Kidney (tissue), 22 donors: ENCODE measurements at places on chromosomes 3 and 15. TPM values are rescaled to one million over a fixed set of nuclear protein-coding genes. Genes with fewer than 3 reads are reported as not detected.
A peak's percentile ranks its signal among the peaks of the same experiment; 100 is the strongest.

The C3orf85 gene
- polyA plus RNA-seq, result 40.4 TPM

The TRH gene
- polyA plus RNA-seq, result not detected

The TEX55 gene
- polyA plus RNA-seq, result not detected

DNA sequence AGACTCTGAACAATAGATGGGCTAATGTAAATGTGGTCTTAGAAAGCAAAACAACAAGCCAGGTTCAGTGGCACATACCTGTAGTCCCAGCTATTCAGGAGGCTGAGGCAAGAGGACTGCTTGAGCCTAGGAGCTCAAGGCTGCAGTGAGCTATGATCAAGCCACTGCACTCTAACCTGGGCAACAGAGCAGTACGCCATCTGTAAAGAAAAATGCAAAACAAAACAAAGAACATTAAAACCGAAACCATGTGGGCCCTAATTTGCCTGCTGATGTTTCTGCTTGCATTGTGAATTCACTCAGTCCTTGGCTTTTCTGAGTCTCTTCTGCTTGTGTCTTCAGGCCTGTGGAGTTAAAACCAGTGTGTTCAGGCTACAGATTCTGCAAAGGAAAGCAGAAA lies 56.7 kb downstream of the CCNL1 start:
- no peak for DNase-seq

The CLDN16 gene
- polyA plus RNA-seq, result 28.4 TPM

The KCNH8 gene
- polyA plus RNA-seq, result not detected

The GP9 gene
- polyA plus RNA-seq, result 0.49 TPM

DNA sequence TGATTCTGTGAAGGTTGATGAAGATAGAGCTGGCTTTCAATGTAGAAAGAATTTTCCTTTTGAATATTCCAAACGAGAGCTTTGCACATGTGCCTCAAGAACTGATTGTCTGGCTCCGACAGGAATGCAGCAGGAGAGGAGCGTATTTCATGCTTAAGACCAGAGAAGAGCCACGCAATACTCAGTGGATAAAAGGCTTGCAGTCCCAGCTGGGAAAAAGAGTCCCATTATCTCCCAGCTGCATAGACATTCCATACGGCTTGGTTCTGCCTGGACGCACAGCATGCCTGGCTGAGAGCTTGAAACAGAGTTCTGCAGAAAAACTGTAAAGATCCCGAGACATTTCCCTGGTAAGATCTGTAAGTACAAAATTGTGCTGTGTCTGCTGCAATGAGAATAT lies at the start of gene CNTN6:
Gene CNTN6, plus strand, starts transcription at position 254 of the 400 bp plus-strand sequence. CDS start 54,985 bp downstream, outside the sequence.
- no peak for DNase-seq

- DNase-seq, result no peak
Observed at GRCh38 chr3:171129827-171130226, 103.3 kb upstream of the SLC2A2 start.

GRCh38 chr3:173913397-173913796 lies 515.9 kb downstream of the NLGN1 start:
- no peak for DNase-seq

DNA sequence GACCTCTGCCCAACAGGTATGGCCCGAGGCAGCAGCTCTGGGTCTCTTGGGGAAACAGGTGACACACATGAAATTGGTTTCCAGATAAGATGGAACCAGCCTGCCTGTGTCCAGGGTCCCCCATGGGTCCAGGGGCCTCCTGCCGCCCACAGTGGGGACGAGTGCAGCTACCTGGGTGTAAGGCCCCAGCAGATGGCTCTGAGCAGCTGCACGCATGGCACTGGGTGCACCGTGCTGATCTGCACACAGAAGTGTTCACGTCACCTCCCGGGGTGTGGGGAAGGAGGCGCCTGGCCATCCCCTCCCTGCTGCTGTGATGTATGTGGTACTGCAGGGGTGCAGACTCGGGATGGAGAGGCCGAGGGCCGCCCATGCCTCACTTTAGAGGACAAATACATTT lies 63.6 kb downstream of the NIPA2 start:
- DNase-seq, result no peak

DNA sequence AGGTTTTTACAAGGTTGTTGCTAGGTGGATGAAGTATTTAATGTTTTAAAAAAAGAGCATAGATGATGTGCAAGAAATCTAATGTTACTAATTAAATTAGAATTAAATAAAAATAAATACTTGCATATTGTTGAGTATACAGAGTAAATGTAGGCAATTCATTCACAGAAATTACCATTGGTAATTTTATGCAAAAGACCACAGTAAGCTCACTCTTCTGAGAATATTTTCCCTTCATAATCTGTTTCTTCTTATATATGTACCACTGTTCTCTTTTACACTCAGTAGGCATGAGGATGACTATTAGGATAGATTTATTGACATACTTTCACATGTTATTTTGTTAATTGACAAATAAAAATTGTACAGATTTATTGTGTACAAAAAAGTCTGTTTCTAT lies 681.2 kb upstream of the NECTIN3 start:
- DNase-seq, result no peak

DNA sequence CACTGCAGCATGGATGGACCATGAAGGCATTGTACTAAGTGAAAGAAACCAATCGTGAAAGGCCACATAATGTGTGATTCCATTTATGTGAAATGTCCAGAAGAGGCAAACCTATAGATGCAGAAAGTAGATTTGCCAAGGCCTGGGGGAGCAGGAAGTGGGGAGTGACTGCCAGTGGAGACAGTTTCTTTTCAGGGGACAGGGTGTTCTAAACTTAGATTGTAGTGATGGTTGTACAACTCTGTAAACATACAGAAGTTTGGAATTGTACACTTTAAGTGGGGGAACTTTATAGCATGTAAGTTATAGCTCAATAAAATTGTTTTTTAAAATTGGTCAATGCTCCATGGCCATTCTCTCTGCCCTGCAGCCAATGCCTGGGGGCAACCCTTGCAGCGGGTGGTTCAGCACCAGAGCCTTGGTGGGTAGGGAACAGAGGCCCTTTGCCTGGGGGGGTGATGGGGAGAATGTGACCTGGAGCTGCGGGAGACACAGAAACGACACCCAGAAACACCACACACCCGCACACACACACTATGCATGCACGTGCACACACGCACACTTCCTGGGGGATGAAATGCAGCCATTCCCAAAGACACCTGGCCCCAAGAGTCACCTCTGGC lies 43.1 kb downstream of the DNAJB8 start:
- DNase-seq, result peak; percentile 61

The VILL gene
- polyA plus RNA-seq, result 7.4 TPM

GRCh38 chr3:65521032-65521431 lies 517.7 kb downstream of the MAGI1 start:
- DNase-seq, result no peak

- DNase-seq, result peak; percentile 5
Observed at GRCh38 chr3:44468572-44469520, 8.6 kb downstream of the ZNF445 start.

GRCh38 chr15:88255484-88256278 lies 858 bp downstream of the NTRK3 start:
- DNase-seq, result peak; percentile 83

DNA sequence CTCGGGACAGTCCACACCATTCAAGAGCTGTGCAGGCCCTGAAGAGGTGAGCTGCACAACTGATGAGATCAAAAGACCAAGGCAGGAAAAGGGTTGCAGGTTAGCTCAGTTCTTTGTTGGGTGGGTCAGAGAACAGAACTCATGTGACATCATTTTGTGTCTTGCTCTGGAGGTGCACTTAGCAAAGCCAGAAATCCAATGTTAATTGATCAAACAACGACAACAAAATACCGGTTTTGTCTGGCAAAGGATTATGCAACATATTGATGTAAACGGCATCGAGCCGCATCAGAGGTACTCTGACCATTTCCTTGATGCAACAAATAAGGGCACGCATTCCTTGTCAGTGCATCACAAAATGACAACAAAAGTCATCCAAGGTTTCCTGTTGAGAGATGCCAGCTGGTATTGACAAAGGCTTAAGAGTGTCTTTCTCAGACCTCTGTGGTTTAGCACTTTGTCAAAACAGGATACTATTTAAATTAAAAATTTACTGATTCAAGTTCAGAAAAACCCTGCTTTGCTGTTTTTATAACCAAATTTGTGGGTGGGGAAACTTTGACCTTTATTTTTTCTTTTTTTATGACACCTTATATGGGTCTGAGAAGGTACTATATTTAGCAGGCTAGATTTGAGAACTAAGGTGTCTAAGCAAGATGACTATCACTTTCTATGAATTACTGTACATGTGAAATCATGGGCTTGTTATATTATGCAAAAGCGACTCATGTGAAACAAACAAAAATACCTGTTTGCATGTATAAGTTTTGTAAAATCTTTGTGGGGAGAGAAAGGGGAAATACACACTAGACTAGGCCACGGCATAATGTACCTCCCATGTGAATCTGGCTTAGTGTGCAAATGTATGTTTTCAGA lies 496.1 kb downstream of the FOXP1 start:
- DNase-seq, result no peak

GRCh38 chr15:96551196-96551595 lies 220.7 kb downstream of the NR2F2 start:
- DNase-seq, result no peak

- DNase-seq, result no peak
Observed at GRCh38 chr3:153339065-153339464, 177.0 kb downstream of the RAP2B start.

- DNase-seq, result no peak
Observed at GRCh38 chr3:184785890-184786279, 26.1 kb upstream of the VPS8 start.

The LYSMD2 gene
- polyA plus RNA-seq, result 21.5 TPM

DNA sequence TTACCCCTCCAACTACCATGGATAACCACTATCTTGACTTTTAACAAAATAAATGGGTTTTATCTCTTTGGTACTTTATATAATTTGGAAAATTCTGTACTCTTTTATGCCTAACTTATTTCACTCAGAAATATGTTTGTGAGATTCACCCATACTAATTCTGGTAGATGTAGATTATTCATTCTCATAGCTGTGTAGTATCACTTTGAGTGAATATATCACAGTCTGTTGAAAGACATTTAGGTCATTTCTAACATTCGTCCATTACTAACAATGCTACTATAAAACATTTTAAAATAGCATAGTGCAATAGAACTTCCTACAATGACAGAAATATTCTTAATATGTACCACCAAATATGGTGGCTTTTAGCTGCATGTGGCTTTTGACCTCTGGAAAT lies 542.4 kb downstream of the RBMS3 start:
- DNase-seq, result no peak

DNA sequence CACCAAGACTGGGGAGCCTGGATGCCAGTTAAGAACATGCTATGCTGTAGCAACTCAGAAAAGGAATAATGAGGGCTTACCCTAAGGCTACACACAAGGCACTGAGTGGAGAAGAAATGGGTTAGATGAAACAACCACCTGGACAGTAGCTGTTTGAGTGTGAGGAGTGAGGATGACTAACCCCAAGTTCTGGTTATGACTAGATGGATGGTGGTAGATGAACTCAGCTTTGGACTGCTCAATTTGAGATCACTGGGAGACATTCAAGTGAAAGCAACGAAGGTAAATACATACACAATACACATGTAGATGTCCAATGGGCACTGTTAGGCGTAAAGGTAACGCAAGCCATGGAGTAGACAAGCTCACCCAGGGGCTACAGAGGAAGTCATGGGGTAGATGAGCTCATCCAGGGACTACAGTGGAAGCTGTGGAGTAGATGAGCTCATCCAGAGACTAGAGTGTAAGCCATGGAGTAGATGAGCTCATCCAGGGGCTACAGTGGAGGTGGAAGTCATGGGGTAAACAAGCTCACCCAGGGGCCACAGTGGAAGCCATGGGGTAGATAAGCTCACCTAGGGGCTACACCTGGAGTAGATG lies 98.3 kb downstream of the ANO10 start:
- no peak for DNase-seq

DNA sequence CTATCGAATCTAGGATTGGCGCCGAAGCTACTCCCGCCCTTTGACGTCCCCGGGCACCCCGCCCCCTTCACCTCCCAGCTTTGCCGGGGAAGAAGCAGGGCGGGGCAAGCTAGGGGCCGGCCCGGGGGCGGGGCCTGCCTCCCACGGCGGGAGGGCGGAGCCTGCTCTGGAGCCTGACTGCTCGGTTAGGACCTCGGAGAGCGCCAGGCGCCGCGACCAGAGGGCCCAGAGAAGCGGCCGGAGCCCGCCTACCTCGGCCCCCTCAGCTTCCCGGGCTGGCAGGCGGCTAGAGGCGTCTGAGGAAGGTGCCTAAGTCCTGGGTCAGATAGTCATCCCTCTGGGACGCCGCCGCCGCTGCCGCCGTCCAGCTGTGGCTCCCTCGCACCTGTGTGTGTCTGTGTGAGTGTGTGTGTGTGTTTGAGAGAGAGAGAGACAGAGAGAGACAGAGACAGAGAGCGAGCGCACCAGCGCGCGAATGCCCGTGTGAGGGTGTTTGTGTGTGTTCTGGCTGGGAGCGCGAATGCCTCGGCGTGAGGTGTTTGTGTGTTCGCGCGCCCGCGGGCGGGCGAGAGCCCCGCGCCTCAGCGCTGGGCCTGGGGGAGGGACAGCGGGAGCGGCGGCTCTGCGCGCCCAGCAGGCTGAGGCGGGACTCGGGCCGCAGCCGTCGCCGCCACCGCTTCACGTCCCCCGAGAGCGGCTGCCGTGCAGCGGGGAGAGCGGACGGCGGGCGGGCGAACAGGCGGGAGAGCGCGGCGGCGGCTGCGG lies at the start of gene STXBP5L:
Gene STXBP5L, plus strand, starts transcription at position 176 of the 765 bp plus-strand sequence. CDS start 1,374 bp downstream, outside the sequence.
- peak; percentile 95 for DNase-seq

The CHRD gene
- polyA plus RNA-seq, result 18.6 TPM

- DNase-seq, result no peak
Observed at GRCh38 chr3:29759411-29760225, 478.7 kb downstream of the RBMS3 start.

The SLC35G2 gene
- polyA plus RNA-seq, result 4.2 TPM

DNA sequence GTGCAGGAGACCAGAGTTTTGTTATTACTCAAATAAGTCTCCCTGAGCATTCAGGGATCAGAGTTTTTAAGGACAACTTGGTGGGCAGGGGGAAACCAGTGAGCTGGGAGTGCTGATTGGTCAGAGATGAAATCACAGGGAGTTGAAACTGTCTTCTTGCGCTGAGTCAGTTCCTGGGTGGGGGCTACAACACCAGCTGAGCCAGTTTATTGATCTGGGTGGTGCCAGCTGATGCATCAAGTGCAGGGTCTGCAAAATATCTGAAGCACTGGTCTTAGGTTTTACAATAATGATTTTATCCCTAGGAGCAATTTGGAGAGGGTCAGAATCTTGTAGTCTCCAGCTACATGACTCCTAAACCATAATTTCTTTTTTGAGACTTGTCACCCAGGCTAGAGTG lies 13.8 kb upstream of the ZNF662 start:
- no peak for DNase-seq

The UBAP1L gene
- 2.1 TPM for polyA plus RNA-seq

GRCh38 chr15:37709669-37710068 lies 224.8 kb upstream of the TMCO5A start:
- no peak for DNase-seq

GRCh38 chr15:62578546-62578945 lies 413.5 kb upstream of the C2CD4B start:
- no peak for DNase-seq

GRCh38 chr3:32354362-32354778 lies 37.3 kb upstream of the CMTM7 start:
- no peak for DNase-seq

The AGTR1 gene
- polyA plus RNA-seq, result 14.8 TPM

The SCAMP5 gene
- polyA plus RNA-seq, result 29.5 TPM

The BNIP2 gene
- polyA plus RNA-seq, result 18.2 TPM
